ENCODE measurements at places on chromosomes 6 and 20.

GRCh38 chr20:34583544-34583943 lies 25.0 kb downstream of the MAP1LC3A start:
- no peak for DNase-seq

- no peak for DNase-seq
These were observed 368.5 kb upstream of the RUNX2 start for GRCh38 chr6:44959651-44960050.

- DNase-seq: no peak
These were observed 86.0 kb upstream of the TPD52L1 start for GRCh38 chr6:125067552-125067951.

GRCh38 chr6:11718463-11718862 lies 60.1 kb downstream of the ADTRP start:
- no peak for DNase-seq

DNA sequence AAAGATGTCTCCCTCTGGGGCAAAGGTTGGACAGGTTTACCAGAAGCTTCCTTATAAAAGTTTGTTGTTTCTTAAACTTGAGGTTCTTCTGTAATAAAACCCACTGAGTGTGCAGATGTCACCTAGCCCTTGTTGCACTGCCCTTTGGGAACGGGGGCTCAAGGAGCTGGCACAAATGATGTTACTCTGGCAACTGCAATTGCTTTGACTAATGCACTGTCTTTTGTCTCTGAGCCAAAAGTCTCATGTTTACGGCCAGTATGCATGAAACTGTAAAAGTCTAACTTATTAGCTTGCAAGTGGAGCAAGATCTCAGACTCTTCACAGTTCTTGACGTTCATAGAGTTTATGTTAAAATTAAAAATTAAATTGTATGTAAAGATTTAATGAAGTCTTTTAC lies 655.7 kb downstream of the EPHA7 start:
- no peak for DNase-seq

DNA sequence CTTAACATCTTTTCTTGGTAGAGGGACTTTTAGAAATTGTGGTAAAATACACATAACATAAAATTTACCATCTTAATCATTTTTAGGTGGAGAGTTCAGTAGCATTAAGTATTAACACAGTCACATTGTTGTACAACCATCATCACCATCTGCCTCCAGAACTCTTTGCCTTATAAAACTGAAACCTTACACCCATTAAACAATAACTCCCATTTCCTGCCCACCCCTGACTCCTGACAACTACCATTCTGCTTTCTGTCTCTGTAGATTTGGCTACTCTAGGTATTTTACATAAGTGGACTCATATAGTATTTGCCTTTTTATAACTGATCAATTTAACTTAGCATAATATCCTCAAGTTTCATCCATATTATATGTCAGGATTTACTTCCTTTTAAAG lies 88.7 kb downstream of the ZHX3 start:
- DNase-seq: no peak

DNA sequence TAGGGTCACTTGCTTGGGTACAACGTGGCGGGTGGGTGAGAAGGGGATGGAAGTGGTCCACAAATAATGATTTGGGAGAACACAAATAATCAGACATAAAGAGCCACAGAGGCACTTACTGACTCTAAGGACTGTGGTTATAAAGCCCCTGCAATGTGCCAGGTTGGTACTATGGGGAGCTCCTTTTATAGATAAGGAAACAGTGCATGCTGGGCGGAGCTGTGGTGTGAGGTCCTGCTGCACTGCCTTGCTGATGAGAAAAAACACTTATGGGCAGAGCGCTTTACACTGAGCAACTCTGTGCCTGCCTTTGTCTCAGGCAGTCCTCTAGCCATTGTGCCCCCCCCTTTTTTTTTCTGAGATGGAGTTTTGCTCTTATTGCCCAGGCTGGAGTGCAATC lies 29.1 kb upstream of the SCRT2 start:
- no peak for DNase-seq

DNA sequence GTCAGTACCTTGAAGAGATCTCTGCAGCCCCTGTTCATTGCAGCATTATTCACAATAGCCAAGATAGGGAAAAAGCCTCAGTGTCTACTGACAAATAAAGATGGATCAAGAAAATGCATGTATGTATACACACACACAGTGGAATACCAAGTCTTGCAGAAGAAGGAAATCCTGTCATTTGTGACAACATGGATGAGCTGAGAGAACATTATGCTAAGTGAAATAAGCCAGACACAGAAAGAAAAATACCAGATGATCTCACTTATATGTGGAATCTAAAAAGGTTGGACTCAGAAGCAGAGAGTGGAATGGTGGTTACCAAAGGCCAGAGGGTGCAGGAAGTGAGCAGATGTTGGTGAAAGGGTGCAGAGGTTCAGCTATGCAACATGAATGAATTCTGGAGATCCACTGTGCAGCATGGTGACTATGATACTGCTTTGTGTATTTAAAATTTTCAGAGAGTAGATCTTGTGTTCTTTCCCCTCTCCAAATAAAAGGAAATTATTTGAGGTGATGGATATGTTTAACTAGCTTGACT lies 11.0 kb upstream of the SLC22A1 start:
- no peak for DNase-seq

GRCh38 chr6:44735630-44735963 lies 348.1 kb downstream of the CDC5L start:
- DNase-seq: no peak

DNA sequence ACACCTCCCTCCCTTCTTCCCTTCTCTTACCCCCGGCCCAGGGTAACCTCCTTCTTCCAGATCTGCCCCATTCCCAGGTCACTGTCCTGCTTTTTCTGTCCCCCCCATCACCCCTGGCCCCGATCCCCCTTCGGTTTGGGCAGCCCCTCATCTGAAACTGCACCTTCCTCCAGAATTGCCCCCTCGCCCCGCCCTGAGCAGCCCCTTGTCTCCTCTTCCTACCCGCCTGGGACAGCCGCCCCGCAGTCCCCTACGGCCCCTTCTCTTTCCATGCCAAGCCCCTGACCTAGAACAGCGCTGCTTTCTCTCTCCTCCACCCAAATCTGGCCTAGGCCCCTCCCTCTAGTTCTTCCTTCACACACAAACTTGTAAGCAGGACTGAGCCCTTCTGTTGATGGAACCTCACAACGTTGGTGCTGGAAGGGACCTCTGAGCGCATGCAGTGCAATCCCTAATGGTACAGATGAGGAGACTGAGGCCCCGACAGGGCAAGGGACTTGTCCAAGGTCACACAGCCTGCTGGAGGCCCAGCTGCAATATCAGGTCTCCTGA lies 630 bp downstream of the PPP2R5D start:
- no peak for DNase-seq

DNA sequence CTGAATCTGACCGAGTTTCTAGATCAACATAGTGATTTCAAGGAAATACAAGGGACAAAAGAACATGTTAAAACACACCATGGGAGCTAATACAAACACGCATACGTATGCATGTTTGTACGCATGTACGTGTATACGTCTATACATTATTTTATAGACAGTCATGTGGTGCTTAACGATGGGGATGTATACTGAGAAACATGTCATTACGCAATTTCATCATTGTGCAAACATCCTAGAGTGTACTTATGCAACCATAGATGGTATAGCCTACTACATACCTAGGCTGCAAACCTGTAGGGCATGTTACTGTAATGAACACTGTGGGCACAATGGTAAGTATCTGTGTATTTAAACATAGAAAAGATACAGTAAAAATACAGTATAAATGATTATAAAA lies 25.0 kb upstream of the NELFCD start:
- no peak for DNase-seq

- DNase-seq: no peak
These were observed 143.7 kb upstream of the ATXN1 start for GRCh38 chr6:16904957-16905356.

DNA sequence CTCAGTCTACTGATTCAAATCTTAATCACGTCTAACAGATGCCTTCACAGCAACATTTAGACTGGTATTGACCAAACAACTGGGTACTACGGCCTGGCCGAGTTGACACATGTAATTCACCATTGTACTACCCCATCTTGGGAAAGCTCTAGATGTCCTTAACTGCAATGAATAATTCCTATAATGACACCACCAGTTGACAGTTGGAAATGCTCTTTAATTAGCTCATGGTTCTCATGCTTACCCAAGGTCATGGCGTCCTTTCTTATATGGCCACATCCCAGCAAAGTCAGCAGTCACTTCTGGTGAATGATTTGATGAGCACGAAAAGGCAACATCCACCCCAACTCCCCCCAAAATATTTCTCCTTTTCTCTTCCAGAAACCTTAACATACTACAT lies 150.9 kb downstream of the MYLK4 start:
- no peak for DNase-seq

GRCh38 chr6:148869585-148869984 lies 122.8 kb downstream of the UST start:
- DNase-seq: no peak

GRCh38 chr6:5085648-5086293 lies 630 bp downstream of the PPP1R3G start:
- DNase-seq: no peak

GRCh38 chr6:116190550-116190949 lies 63.3 kb downstream of the TSPYL4 start:
- DNase-seq: no peak

GRCh38 chr20:51412951-51413481 lies 129.5 kb downstream of the NFATC2 start:
- DNase-seq: no peak

DNA sequence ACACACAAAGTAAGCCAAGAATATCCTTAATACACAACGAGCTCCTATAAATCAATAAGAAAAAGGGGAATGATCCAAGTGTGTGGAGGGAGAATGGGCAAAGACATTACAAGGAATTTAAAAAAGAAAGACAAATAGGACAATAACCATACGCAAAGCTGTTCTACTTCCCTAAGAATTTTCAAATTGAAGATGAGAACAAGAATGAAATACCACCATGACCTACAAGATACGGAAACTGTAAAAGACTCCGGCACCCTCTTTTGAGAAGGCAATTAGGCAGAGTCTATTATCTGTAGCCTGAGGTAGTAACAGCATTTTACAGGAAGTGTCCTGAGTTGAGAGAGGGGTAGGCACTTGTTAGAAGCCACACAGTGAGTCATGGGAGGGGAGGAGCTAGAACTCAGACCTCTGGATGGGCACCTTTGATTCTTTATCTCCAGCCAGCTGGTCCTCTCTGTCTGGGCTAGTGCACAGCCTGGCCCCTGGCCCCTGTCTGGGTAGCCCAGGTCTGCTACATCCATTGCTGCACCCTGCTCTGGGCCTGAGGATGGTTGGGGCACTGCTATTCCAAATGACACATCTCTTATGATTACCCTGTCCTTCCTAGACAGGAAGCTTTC lies 15.3 kb downstream of the RSPO4 start:
- no peak for DNase-seq

DNA sequence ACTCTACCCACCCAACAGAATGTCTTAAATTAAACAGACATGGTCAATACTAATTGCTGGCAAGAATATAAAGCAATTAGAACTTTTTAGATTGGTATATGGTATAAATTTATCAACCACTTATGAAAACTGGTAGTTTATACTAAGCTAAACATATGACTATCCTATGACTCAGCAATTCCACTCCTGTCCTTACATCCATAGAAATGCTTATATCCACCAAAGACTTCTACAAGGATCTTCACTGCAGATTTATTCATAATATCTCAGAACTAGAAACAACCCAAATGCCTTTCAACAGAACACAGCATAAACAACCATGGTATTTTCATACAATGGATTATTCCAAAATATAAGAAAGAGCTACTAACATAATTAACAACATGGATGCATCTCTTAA lies 4.6 kb downstream of the ZNF184 start:
- DNase-seq: no peak

GRCh38 chr20:12744037-12744436 lies 264.7 kb upstream of the SPTLC3 start:
- no peak for DNase-seq

DNA sequence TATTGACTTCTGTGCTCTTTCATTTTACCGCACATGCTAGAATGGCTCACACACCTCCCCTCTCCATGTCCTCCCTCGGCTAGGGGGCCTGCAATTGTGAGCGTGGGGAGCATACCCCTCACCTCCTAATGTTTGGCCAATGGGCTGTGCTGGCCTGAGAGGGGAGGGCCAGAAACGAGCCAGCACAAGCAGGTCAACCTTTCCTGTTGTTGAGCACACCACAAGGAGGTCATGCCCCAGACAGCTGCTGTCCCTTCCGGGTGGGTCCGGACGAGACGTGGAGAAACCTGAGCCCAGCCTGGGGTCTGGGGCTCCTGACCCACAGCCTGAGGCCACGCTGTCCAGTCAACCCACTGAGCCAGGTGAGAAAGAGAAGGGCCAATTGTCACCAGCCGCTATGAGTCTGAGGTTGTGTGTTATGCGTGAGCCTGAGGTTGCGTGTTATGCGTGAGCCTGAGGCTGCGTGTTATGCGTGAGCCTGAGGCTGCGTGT lies 77.4 kb downstream of the TTLL2 start:
- DNase-seq: no peak

- no peak for DNase-seq
These were observed 2.6 kb downstream of the MGME1 start for GRCh38 chr20:17971300-17972013.

GRCh38 chr6:85614780-85615179 lies 21.1 kb upstream of the SNX14 start:
- DNase-seq: no peak

DNA sequence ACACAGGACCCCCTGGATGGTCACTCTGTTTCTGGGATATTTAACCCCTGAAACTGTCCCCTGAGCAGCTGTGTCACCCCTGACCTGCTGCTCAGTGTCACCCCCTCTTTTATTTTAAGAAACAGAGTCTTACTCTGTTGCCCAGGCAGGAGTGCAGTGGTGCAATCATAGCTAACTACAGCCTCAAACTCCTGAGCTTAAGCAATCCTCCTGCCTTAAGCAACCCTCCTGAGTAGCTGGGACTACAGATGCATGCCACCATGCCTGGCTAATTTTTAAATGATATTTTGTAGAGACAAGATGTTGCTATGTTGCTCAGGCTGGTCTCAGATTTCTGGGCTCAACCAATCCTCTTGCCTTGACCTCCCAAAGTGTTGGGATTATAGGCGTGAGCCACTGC lies 21.5 kb upstream of the GTSF1L start:
- no peak for DNase-seq

DNA sequence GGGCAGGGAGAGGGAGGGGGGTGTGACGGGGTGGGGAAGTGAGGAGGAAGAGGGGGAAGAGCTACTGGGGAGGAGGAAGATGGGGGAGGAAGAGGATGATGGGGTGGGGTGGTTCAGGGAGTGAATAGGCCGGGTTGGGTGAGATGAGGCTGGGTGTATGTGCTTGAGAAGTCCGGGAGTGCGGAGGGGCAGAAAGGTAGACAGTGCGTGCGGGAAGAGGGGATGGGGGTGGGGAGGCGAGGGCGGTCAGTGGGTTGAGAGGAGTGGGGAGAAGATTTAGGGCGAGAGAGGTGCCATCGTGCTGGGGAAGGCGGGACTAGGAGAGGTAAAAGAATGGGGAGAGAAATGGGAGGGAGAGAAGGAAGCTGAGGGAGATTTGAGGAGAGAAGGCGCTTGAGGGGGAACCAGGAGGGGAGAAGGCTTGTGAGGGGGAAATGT lies 30.9 kb upstream of the NOTCH4 start:
- DNase-seq: no peak

- no peak for DNase-seq
These were observed 49.3 kb downstream of the SLC35F1 start for GRCh38 chr6:117956386-117956785.

- DNase-seq: no peak
These were observed 16.5 kb upstream of the UBE2J1 start for GRCh38 chr6:89368999-89369398.
